ENCODE measurements at places on chromosomes 16 and 17. TPM values are rescaled to one million over a fixed set of nuclear protein-coding genes. Genes with fewer than 3 reads are reported as not detected.

- DNase-seq: no peak
Measured at GRCh38 chr17:70217571-70217970, 48.2 kb downstream of the KCNJ2 start.

- no peak for DNase-seq
Measured at GRCh38 chr16:57623251-57624043, 5.0 kb upstream of the ADGRG1 start.

- DNase-seq: no peak
Measured at GRCh38 chr17:20008242-20009051, 712 bp upstream of the SPECC1 start.

MYO15A gene
- 1.4 TPM for total RNA-seq

DNA sequence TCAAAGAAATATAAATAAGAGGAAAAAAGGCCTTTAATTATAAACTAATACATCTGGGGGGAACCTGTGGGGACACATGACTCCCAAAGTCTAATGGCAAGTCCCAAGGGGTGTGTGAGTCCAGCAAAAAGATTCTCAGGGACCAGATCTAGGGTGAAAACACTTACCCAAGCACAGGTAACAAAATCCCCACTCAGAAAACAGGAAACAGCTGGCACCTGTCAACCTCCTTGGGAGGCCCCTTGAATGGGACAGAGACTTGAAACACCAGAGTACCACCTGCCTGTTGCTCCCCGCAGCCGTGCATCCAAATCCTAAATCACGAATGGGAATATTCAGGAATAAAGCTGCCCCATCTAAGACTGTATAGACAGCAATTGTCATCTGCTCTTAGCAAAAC lies 461.2 kb upstream of the CDH5 start:
- DNase-seq: no peak

- no peak for DNase-seq
Measured at GRCh38 chr16:17098685-17099084, 372.1 kb downstream of the XYLT1 start.

DNA sequence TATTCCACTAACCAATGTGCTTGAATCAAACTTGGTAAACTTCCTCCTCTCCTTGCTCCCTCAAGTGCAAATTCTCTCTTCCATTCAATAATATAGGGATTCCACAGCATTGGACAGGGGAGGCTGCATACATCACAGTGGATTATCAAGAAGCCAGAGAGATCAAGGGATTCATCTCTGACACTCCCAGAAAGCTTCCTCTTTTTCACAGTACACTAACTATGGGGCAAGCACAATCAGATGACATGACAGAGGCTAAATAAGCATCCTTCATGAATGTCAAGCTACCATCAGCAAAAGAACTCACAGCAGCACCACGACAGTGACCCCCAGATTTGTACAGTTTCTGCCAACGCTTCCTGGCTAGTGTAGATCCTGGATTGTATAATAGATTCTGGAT lies 178.4 kb upstream of the C17orf78 start:
- peak; percentile 8 for DNase-seq

DPEP2 gene
- 0.23 TPM for total RNA-seq

C1QL1 gene
- total RNA-seq: not detected

TMEM88 gene
- total RNA-seq: 4.0 TPM

CHST5 gene
- 0.10 TPM for total RNA-seq

- DNase-seq: peak; percentile 76
Measured at GRCh38 chr16:85086347-85087291, 25.7 kb downstream of the CIBAR2 start.

GRCh38 chr16:24139282-24139681 lies 116.9 kb upstream of the CACNG3 start:
- DNase-seq: no peak

- DNase-seq: no peak
Measured at GRCh38 chr17:64685705-64686104, 23.6 kb upstream of the SMURF2 start.

DNA sequence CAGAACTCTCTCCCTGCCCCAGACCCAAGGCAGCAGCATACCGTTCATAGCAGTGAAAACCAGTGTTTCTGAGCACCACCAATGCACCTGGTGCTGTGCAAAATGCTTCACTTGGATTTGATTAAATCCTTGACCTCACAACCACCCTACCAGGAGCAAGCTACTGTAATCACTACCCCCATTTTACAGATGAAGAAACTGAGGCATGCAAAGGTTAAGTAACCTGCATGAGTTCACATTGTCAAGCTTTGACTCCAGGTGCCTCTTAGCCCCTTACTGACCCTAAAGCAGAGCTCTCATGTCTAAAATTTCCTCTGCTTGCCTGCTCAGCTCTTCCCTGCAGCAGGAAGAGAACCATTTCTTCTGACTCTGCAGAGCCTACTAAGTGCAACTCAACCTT lies 34.2 kb upstream of the GOSR2 start:
- DNase-seq: no peak

GRCh38 chr17:40363111-40363827 lies 1.3 kb downstream of the GJD3 start:
- no peak for DNase-seq

- peak; percentile 31 for DNase-seq
Measured at GRCh38 chr16:79599837-79600637, 500 bp downstream of the MAF start.

LUC7L3 gene
- 206 TPM for total RNA-seq

RNF166 gene
- 56.2 TPM for total RNA-seq

DNA sequence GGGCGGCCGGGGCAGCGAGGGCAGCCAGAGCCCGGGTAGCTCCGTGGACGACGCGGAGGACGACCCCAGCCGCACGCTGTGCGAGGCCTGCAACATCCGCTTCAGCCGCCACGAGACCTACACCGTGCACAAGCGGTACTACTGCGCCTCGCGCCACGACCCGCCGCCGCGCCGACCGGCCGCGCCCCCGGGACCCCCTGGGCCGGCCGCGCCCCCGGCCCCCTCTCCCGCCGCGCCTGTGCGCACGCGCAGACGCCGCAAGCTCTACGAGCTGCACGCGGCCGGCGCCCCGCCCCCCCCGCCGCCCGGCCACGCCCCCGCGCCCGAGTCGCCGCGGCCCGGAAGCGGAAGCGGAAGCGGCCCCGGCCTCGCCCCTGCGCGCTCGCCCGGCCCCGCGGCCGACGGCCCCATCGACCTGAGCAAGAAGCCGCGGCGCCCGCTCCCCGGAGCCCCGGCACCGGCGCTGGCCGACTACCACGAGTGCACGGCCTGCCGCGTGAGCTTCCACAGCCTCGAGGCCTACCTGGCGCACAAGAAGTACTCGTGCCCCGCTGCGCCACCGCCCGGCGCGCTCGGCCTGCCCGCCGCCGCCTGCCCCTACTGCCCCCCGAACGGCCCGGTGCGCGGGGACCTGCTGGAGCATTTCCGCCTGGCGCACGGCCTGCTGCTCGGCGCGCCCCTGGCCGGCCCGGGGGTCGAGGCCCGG lies 36.1 kb upstream of the ZC3H18 start:
- peak; percentile 87 for DNase-seq

DNA sequence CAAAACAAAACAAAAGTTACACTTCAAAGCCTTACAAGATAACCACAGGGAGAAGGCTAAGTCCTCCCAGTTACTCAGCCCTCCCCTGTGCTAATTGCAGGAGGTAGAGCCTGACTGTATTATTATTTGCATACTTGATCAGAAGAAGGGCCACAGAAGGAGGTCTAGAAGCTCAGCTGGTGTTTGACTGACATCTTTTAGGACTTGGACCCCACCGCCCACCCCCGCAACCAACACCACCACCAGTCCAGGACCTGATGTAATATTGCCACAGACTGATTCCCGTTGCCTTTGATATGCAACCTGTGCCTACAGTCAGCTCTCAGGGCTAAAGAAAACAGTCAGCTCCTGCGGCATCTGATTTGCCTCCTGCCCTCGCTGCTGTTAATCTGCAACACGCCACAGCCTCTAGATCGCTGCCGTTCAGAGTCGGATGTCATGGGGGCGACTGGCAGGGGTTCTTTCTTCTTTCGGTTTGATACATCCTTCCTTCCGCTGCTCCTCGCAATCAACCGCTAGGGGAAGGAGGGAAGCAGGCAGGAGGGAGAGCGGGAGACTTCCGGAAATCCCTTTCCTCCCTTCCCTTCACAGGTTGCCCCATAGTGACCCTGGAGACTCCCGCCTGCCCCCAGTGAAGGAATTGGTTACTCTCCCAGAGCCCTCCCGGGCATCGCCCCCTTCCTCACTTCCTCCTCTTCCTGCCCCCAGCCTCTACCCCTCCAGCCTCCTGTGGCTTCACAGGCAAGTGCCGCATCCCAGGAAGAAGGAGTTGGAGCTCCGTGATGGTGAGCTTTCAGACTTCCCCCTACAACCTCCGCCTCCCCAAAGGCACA lies 90.5 kb upstream of the SOX9 start:
- DNase-seq: peak; percentile 77

KRT24 gene
- not detected for total RNA-seq

DNA sequence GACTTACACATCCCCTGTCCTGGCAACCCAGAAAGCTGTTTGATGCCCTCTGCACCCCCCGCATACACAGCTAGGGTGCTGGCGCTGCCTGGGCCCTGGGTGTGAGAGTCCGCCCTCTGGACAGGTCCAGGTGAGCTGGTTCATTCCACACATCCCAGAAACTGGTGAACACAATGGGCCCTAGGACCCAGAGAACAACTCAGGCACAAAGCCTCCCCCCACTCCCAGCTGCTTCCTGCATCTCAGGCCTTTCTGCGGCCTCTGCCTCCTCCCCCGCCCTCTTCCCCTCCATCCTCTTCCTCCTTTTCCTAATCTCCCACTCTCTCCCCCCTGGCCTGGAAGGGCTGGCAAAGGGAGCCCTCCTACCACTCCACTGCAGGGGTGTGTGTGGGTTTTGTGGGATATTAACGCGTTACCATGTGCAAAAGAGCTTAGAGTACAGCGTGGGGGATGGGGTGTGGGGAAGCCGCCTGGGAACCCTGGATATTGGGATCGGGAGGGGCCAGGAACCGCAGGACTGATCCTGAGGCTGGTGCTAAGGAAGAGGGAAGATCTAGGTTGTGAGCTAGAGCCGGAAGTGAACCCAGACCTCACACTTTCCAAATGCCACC lies 1.6 kb upstream of the PPP1R9B start:
- peak; percentile 86 for DNase-seq

DNA sequence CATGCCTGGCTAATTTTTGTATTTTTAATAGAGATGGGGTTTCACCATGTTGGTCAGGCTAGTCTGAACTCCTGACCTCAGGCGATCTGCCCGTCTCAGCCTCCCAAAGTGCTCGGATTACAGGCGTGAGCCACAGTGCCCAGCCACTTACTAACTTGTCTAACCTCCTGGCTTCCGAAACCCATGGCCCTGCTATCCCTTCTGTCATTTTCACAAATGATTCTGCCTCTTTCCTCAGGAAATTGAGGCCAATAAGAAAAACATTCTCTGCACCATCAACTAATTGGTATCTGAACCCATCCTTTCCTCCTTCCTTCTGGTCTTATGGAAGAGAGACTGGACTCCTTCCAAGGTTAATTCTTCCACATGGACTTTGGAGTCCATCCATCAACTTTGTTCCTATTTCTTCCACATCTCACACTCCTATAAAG lies 27.9 kb upstream of the TNRC6A start:
- DNase-seq: no peak

GRCh38 chr17:4412933-4413831 lies 20.6 kb upstream of the SPNS3 start:
- peak; percentile 94 for DNase-seq

DNA sequence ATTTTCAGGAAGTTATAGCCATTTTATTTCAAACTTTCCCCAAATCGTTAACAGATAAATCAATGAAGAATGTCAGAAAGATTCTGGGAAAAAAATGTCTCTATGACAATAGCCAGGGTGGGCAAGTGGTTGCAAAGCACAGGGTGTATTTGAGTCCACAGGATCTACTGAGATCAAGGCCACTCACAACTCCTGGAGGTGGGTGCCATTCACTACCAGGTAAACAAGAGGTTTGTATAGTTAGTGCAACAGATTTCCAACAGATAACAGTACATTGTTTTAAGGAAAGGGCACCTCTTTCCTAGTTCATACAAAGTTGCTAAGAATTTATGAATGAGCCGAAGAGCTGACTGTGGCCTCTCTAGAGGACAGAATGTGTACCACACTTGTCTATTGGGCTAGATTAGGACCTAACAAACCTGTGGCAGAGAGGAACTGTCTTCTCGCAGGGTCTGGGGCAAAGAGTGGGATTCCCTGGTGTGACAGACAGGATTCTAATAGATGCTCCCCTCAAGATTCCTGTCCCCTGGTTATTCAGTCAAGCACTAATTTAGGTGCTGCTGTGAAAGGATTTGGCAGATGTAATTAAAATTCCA lies 52.0 kb upstream of the ZNF629 start:
- DNase-seq: no peak

- no peak for DNase-seq
Measured at GRCh38 chr17:21001813-21002221, 41.0 kb downstream of the USP22 start.

DNA sequence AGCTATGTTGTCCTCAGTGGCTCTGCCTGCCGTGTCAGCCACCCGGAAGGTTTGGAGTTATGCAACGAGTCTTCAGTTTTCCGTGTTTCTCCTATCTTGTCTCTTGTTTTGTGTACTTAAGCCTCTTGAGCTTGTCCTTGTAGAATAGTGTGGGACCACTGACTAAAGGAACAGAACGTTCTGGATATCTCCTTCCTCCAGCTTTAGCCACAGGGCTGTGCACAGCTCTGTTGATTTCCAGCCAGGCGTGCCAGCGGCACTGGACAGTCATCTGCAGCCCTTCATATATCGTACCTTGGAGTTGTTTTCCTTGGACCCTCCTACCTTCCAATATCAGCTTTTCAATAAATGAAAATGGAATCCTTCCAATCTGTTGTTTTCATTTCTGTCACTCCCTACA lies 39.8 kb downstream of the TMEM11 start:
- DNase-seq: no peak

DNA sequence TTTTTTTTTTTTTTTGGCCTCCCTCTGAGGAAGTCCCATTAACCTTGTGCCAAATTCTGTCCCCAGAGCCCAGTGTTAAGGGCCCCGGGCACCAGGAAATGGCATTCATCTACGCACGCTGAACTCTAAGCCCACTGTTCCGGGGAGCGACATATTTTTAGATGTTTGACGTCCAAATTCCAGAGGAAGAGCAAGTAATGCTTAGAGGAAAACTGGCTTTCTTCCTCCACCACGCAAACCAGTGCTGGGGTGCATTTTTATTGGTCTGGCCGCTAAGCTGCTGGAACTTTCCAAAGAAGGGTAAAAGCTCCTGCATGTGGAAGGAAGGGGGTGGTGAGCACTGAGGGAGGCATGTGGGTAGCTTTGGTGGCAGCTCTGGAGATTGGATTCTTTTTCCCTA lies 8.3 kb downstream of the WFDC1 start:
- no peak for DNase-seq
